ENCODE measurements at places on chromosomes 5 and 9.

- DNase-seq, result no peak
Measured at GRCh38 chr5:151642472-151643140, 44.1 kb downstream of the SPARC start.

GRCh38 chr5:142072488-142072887 lies 36.1 kb upstream of the NDFIP1 start:
- no peak for DNase-seq

GRCh38 chr5:159345336-159345735 lies 15.0 kb upstream of the IL12B start:
- DNase-seq, result no peak

- DNase-seq, result no peak
Measured at GRCh38 chr5:160434022-160434531, 12.4 kb downstream of the PTTG1 start.

DNA sequence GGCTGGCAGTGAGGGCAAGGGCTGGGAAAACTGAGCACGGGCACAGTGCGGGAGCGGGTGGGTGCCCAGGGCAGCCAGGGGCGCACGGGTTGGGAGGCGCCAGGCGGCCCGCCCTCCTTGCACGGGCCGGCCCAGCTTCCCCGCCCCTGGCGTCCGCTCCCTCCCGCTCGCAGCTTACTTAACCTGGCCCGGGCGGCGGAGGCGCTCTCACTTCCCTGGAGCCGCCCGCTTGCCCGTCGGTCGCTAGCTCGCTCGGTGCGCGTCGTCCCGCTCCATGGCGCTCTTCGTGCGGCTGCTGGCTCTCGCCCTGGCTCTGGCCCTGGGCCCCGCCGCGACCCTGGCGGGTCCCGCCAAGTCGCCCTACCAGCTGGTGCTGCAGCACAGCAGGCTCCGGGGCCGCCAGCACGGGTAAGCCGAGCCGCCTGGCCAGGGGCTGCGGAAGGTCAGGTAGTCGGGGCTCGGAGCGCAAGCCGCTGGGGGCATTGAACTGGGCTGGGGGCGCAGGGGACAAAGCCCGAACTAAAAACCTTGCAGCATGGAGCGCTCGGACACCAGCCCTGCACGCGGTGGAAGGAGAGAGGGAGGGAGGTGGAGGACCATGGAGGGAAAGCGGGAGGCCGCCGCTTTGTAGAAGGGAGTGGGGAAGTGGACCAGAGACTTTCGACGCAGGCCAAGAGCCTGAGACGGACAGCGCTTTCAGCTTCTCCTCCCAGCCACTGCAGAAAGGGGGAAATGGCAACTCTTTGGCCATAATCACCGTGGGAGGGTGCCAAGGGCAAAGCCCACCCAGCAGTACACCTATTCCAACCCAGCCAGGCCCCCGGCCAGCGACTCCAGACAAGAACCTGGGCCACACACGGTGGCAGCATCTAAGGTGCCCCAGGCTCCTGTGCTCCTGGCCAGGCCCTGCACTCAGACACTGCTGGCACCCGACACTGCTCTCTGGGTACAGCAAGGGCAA lies at the start of gene TGFBI:
Gene TGFBI, plus strand, starts transcription at position 207 of the 961 bp plus-strand sequence. Its CDS starts 68 bp downstream, at position 275.
- DNase-seq, result peak; percentile 75

DNA sequence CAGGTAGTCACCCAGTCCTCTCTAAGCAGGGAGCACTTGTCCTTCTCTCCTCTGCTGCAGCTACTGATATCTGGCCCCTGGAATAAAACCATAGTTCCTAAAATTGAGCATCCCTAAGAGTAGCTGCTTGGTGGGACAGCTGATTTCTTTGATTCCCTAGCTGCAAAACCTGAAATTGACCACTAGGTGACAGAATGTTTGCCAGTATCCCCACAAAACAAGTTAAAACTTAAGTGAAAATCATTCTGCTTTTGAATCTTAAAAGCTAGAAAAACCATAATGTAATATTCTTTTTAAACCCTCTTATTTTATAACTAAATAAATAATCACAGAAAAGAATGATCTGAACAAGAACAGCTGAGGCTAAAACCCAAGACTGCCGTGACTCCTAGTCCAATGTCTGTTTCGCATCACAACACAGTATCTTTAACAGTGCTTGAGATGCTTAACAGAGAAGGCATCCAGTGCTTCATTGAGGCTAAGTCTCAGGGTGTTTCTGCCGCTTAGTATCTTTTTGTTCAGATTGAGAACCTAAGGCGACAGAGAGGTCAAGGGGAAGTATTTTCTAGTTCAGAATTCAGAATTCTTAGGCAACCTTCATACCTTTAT lies 24.4 kb upstream of the TAL2 start:
- no peak for DNase-seq

DNA sequence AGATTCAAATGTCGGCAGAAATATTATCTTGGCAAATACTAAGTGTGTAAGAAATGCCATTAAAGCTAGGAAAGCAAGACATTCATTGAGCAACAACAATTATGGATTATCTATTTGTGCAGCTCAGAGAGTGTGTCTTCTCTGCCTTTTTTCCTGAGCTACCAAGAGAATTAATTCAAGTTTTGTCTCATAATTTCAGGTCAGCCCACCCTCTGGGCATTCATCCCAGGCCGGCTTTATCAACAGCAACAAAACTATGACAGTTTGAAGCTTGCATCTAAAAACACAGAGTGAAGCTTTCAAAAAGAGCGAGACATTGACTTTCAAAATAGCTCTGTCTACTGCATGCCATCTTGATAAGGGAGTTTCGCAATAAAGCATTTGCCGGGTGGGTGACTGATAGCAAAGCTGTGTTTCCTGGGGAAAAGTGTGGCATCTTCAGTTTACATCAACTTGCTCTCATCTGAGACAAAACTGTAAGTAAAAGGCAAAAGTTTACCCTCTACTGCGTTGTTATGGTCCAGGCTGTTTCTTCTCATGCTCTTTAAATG lies 182.4 kb downstream of the IRX1 start:
- DNase-seq, result no peak

DNA sequence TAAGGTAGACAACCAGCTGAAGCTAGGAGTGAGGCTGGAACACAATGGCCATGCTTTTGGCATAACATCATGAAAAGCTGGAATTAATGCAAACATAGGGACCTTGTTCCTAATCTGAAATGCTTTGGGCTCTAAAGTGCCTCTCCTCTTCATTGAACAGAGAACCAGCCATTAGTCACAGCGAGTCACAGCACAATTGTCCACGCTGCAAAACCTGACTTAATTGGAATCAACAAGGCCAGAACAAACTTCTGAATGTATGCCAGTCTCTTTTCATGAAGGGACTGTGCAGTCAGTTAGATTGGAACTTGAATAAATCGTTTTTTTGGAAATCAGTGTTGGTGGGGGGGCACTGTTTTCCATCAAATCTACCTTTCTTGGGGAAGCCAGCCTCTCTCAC lies 96.5 kb downstream of the JAKMIP2 start:
- DNase-seq, result peak; percentile 24

- no peak for DNase-seq
Measured at GRCh38 chr5:39218482-39219402, 621 bp downstream of the FYB1 start.

GRCh38 chr5:161530700-161531099 lies 15.8 kb downstream of the GABRB2 start:
- DNase-seq, result no peak

GRCh38 chr9:90827181-90827871 lies 25.7 kb downstream of the SYK start:
- DNase-seq, result no peak

DNA sequence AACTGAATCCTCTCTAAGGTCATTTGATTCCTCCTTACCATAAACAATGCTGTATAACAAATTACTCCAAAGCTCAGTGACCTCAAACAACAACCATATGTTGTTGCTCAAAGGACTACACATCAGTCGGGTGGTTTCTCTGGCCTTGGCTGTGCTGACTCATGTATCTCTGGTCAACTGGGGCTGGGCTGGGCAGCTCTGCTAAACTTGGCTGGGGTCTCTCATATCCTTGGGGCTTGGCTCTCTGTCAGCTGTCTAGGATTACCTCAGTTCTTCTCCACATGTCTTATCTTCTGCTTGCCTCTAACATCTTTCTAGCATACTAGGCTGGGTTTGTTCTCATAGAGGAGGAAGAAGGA lies 86.4 kb downstream of the GALNT10 start:
- peak; percentile 93 for DNase-seq

DNA sequence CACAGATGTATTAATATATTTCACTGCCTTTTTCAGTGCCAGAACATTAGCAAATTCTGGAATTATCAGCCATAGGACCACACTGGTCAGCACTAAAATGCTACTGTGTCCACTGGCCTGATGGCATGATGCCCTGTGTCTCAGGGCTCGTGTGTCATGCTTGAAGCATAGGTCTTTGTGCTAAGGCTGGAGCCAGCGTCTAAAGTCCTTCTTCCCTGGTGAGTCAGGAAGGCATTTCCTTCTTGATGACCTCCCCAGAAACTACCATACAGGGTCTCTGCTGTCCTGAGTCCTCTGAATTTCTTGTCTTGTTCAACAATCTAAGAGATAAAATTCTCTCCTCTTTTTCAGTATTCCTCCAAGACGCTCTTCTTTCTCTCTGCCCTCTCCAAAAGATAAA lies 489.9 kb downstream of the PSAT1 start:
- peak; percentile 48 for DNase-seq

- DNase-seq, result no peak
Measured at GRCh38 chr9:114114364-114114763, 15.3 kb upstream of the KIF12 start.

- DNase-seq, result peak; percentile 17
Measured at GRCh38 chr9:36486329-36486932, 86.3 kb upstream of the MELK start.
